ENCODE measurements at places on chromosomes 3 and 15. TPM values are rescaled to one million over a fixed set of nuclear protein-coding genes. Genes with fewer than 3 reads are reported as not detected.
A peak's percentile ranks its signal among the peaks of the same experiment; 100 is the strongest.

The CCDC71 gene
- 27.7 TPM for total RNA-seq

- no peak overlapping the region for H3K4me3 ChIP-seq
- no peak overlapping the region for H3K27ac ChIP-seq
- no peaks in the 10 kb centered on the region for H3K4me1 ChIP-seq
- DNase-seq = no peak
- H3K27me3 ChIP-seq = no peaks in the 10 kb centered on the region
These were observed 2.6 kb downstream of the CYP19A1 start for GRCh38 chr15:51335538-51336410.

The SLC4A7 gene
- 56.0 TPM for total RNA-seq

The PLCB2 gene
- total RNA-seq = 1.3 TPM

DNA sequence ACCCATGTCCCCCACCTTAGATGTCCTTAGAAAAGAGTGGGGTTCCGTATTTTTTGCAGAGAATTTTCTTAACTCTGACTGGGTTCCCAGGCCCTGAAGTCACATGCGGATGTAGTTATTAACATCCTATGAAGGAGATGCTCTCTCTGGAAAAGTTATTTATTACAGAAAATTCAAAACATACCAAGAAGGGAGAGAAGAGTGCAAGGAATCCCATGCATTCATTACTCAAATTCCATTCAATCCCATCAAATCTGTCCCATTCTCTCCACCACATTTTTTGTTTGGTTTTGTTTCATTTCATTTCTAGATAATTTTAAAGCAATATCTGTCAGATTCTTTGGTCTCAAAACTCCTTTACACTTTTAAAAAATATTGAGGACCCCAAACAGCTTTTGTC lies 34.3 kb upstream of the ANKRD34C start:
- H3K4me3 ChIP-seq = no peak overlapping the region
- DNase-seq = no peak
- H3K27me3 ChIP-seq = peaks cover 49% of the 10 kb centered on the region
- H3K4me1 ChIP-seq = no peaks in the 10 kb centered on the region
- H3K36me3 ChIP-seq = no peaks in the 10 kb centered on the region
- H3K27ac ChIP-seq = no peak overlapping the region

DNA sequence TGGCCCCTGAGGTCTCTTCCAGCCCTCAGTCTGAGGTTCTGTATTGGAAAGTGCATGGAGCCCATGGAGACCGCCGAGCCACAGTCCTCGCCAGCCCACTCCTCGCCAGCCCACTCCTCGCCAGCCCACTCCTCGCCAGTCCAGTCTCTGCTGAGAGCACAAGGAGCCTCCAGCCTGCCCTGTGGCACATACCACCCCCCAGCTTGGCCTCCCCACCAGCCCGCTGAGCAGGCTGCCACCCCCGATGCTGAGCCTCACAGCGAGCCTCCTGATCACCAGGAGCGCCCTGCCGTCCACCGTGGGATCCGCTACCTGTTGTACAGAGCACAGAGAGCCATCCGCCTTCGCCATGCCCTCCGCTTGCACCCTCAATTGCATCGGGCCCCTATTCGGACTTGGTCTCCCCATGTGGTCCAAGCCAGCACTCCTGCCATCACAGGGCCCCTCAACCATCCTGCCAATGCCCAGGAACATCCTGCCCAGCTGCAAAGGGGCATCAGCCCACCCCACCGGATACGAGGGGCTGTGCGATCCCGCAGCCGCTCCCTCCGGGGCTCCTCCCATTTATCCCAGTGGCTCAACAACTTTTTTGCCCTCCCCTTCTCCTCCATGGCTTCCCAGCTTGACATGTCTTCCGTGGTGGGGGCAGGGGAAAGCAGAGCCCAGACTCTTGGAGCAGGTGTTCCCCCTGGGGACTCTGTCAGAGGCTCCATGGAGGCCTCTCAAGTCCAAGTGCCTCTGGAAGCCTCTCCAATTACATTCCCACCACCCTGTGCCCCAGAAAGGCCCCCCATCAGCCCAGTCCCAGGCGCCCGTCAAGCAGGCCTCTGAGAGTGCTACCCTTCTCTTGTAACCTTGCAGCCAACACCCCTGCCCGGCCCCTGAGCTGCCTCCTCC lies 40.9 kb downstream of the PML start:
- DNase-seq = no peak
- no peak overlapping the region for H3K27ac ChIP-seq
- H3K27me3 ChIP-seq = no peaks in the 10 kb centered on the region
- H3K4me1 ChIP-seq = peaks cover 3% of the 10 kb centered on the region
- no peak overlapping the region for H3K4me3 ChIP-seq

DNA sequence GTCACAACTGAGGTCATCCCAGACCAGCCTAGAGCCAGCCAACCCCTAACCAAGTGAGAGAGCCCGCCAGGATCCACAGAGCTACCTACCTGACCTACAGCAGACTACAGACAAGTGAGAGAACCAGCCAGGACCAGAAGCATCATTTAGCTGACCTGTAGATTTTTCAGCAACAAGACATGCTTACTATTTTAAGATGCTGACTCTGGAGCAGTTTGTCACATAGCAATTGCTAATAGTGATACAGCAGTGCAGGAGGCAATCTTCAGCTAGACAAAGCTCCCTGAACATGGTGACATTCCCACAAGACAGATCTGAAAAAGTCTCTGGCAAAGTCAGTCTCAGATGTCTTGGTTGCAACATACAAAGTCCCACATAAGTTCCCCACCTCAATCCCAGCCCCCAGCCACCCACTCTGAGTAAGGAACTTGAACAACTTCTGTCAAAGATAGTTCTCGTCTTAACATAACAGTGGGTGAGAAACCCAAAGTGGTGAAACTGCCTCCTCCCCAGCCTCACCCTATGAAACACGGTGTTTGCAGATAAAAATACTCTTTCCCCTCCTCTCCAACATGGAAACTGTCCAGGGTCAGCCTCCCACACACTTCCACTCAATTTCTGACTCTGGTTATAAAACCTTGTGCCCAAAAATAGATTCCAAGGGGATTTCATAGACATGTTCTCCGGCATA lies 120.3 kb upstream of the SLC6A11 start:
- H3K4me1 ChIP-seq = no peaks in the 10 kb centered on the region
- no peaks in the 10 kb centered on the region for H3K36me3 ChIP-seq
- no peak overlapping the region for H3K4me3 ChIP-seq
- H3K27ac ChIP-seq = no peak overlapping the region

- H3K36me3 ChIP-seq = no peaks in the 10 kb centered on the region
- H3K27ac ChIP-seq = no peak overlapping the region
- H3K4me3 ChIP-seq = no peak overlapping the region
These were observed 339.9 kb upstream of the TGFBR2 start for GRCh38 chr3:30266524-30266923.

- DNase-seq = no peak
- no peak overlapping the region for H3K4me3 ChIP-seq
- H3K36me3 ChIP-seq = no peaks in the 10 kb centered on the region
- no peaks in the 10 kb centered on the region for H3K27me3 ChIP-seq
These were observed 123.6 kb upstream of the SMAD3 start for GRCh38 chr15:66941791-66942190.

The WDR72 gene
- 5.9 TPM for total RNA-seq

DNA sequence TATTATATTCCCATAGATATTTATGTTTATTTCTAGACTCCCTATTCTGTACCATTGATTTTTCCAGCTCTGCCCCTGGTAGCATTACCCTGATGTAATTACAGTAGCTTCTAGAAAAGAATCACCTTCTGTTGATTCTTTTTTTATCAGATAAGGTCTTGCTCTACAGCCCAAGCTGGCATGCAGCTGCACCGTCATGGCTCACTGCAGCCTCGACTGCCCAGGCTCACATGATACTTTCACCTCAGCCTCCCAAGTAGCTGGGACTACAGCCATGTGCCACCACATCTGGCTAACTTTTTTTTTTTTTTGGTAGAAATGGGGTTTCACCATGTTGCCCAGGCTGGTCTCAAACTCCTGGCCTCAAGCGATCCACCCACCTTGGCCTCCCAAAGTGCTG lies 41.8 kb downstream of the SLC24A1 start:
- H3K4me1 ChIP-seq = peaks cover 17% of the 10 kb centered on the region
- H3K27me3 ChIP-seq = no peaks in the 10 kb centered on the region
- H3K36me3 ChIP-seq = no peaks in the 10 kb centered on the region

The GOLGA8J gene
- not detected for total RNA-seq

The ROPN1B gene
- total RNA-seq = 0.18 TPM

- peak overlapping the region; percentile 51 for H3K27ac ChIP-seq
- no peak for DNase-seq
- no peak overlapping the region for H3K4me3 ChIP-seq
- peaks cover 52% of the 10 kb centered on the region for H3K4me1 ChIP-seq
- H3K36me3 ChIP-seq = peaks cover 36% of the 10 kb centered on the region
- no peaks in the 10 kb centered on the region for H3K27me3 ChIP-seq
These were observed 46.2 kb downstream of the CCDC12 start for GRCh38 chr3:46930166-46930944.

Measured in PC-3 (cell line).